ENCODE measurements at places on chromosomes 3 and 15.
A peak's percentile ranks its signal among the peaks of the same experiment; 100 is the strongest.

GRCh38 chr3:27699067-27699466 is 23.1 kb downstream of the EOMES start:
- no peak for DNase-seq

DNA sequence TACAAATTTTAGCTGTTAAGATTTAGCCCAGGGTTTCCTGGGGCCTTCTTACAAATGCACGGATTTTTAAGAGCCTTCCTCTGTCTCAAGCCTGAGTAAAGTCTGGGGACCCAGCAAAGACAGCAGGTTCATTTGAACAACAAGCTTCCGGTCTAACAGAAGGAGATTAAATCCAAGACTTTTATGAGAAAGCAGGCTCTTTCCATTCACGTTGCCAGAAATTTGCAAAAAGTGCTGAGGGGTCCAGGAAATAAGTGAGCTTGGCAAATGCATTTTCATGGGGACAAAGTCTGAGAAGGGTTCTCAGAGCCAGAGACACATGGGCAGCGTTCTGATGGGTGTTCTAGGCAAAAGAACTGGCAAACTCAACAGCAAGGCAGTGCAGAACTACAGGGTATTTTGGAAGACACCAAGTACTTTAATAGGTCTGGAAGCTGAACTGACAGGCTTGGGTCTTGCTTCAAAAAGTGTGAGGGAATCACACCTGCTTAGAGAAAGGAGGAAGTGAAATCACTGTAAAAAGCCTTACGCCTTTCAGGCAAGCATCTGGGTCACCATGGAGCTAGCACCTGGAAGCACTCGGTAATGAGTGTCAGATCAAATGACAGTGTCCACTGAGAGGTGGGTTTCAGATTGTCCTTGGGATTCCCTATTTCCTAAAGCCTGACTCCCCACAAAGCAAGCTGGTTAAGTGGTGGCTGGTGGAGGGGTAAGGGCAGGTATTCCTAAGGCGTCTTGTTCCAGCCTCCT is 115.8 kb upstream of the ARHGEF3 start:
- no peak for DNase-seq

DNA sequence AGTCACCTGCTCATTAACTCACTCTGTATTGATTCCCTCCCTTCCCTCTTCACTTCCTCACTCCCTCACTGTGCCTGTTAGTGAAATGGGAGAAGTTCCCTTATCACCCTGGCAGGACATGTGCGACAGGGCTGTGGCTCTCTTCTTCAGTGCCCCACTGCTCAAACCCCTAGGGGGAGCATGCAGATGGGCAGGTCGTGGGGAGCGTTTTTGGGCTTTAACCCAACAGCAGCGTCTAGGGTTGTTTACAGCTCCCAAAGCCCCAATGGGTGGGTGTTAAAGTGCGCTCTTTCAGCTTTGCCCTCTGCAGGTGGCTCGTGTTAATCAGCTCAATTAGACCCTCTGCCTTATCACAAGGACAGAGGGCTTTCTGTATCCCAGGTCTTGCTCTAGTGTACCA is 447.8 kb upstream of the PROK2 start:
- DNase-seq = no peak

DNA sequence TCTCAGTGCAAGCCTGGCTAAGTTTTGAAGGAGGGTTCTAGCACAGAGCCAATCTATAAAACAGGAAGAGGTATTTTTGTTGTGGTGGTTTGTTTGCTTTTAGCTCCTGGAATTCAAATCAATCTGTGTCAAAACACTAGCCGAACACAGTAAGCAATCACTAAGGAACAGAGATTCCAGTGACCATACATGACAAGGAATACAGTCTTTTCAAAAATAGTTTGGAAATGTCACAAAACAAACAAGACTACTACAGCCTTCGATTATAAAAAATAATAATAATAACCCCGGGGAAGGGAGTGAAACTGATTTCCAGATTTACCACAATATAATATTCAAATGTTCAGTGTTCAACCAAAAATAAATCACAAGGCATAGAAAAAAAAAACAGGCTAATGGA is 166.5 kb downstream of the OCA2 start:
- no peak for DNase-seq

- peak; percentile 55 for DNase-seq
These were observed 145.8 kb upstream of the THRB start for GRCh38 chr3:24640330-24640877.

DNA sequence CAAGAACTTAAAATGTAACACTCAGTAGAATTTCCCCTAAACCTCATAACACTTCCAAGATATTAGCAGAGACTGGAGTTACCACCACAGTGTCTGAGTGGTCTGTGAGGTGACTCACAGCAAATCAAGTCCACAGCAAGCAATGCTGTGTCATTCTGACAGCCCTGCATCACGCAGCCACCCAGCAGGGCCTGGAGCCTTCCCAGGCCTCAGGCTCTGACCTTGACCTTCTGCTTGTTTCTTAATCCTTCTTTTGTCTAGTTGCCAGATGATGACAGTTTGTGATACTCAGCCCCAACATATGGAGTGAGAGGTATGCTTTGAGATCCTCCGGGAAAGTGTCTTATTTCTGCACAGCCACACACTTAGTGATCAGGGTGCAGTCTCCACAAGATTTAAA is 82.5 kb downstream of the TOP2B start:
- peak; percentile 58 for DNase-seq

DNA sequence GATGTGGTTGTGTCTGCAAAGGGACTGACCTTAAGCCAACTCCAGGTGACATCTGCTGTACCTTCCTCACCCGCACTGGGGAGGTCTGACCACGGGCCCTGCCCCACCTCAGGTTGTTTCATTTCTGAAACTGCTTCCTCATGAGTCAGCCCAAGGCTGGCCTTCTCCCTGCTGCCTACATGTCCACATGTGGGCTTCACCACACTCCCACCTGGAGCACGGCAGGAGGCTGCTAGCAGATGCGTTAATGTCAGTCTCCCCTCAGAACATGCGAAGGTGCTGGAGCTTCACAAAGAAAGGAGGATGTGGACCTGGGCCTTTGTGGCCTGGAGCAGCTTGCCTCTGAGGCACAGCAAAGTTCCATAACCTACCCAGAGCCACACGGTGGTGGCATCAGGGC is 69.4 kb upstream of the PLXNA1 start:
- DNase-seq = no peak

DNA sequence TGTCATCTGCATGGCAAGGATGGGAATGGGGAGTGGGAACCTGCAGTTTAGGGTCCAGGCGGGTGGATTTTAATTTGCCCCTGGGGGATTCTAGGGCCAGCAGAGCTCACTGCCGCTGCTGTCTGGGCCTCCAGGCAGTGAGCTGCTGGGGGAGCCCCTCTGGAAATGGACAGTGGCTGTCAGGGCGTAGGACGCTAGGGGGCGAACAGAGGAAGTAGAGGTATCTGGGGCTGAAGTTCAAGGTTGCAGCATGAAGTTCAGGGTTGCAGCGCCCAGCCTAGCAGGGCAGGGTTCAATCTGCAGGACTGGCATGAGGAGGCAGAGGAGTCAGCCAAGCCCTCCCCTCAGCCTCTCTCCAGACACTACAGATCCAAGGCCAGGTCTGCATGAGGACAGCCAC is 49.5 kb downstream of the APBA2 start:
- no peak for DNase-seq

GRCh38 chr15:74752531-74752930 is 3.9 kb downstream of the CYP1A2 start:
- no peak for DNase-seq
